Stimulated activated CD4-positive, alpha-beta T cell treated with anti-CD3 and anti-CD28 coated beads, Interleukin-1b, Interleukin-23, amount 100 ng/mL, for 48 hours (primary cell): ENCODE measurements at places on chromosomes 2 and 18.

GRCh38 chr2:165528691-165529090 is 59.2 kb downstream of the CSRNP3 start:
- DNase-seq = no peak

GRCh38 chr18:34049511-34049910 is 175.2 kb downstream of the NOL4 start:
- DNase-seq = no peak

GRCh38 chr2:205706769-205707381 is 24.6 kb downstream of the NRP2 start:
- peak; percentile 62 for DNase-seq

DNA sequence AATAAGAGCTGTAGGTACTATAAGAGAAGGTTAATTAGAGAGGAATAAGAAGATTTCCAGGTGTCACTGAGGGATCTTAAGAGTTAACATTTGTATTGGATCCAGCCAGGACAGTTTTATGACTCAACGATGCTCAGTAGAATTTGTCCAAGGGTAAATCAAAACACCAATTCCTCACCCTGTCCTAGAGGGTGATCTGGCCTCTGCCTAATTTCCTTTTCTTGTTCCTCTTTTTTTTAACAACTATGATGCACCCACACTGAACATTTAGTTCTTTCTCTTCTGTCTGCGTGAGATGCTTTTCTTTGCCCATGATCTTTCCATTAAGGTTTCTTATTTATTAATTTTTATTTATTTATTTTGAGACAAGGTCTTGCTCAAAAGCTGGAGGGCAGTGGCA is 92.0 kb downstream of the PMS1 start:
- no peak for DNase-seq

- no peak for DNase-seq
Observed at GRCh38 chr18:76385681-76385975, 109.4 kb downstream of the ZNF516 start.

GRCh38 chr18:63051928-63052327 is 267.6 kb downstream of the BCL2 start:
- no peak for DNase-seq

- no peak for DNase-seq
Observed at GRCh38 chr2:191653667-191654391, 24.1 kb upstream of the NABP1 start.

DNA sequence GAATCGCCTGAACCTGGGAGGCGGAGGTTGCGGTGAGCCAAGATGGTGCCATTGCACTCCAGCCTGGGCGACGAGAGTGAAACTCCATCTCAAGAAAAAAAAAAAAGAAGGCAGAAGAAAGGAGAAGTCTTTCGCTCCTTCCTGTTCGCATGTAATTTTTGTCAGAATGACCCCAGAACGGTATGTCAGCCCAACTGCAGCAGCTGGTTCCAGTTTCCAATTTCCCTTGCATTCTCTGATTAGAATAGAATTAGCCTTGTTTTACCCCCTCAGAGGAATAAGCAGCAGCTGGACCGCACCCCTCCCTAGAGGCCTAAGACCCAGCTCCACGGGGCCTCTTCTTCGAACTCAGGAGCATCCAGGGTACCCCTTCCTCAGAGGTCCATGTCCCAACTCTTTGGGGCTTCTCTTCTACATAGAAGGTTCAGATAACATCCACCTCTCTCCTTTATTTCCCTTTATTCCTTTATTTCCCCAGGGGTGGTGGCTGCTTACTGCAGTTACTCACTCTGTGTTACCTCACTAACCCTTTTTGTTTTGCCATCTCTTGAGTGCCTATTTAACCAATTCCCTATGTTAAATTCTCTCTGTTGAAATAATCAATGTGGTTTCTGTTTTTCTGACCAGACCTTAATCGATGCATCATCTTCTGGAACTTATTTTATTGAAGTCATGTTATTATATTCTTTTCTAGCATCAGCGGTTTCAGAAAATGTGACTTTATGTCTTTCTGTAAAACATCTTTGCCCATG is 7.2 kb upstream of the PUM2 start:
- DNase-seq = no peak

DNA sequence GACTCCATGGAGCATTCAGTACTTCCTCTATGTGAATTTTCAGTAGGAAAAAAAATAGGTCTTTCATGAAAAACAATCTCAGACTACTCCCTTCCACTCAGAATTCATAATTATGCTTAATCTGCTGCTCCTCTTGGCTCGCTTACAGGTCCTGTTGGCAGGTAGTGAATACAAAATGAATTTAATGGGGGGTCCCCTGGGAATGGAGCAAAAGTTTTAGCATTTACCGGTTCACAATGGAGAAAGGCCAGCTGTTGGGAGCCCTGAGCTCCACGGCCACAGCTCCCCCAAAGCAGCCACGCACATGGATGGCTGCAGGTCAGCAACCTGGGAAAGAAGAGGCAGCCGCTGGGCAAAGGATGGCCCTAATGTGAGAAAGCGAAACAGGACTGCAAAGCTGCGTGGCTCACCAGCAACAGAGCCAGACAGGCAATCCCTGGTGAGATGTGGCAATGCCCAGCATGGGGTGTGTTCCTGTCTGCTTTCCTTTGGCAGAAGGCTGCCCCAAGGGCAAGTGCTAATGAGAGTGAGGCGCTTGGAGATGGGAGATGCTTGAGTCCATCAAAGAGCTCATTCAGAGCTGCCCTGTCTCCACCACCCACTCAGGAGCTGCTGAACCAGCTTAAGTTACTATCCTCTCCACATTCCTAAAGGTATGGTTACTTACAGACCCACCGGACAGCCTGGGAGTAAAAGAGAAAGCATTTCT is 447.4 kb downstream of the EPHA4 start:
- no peak for DNase-seq

DNA sequence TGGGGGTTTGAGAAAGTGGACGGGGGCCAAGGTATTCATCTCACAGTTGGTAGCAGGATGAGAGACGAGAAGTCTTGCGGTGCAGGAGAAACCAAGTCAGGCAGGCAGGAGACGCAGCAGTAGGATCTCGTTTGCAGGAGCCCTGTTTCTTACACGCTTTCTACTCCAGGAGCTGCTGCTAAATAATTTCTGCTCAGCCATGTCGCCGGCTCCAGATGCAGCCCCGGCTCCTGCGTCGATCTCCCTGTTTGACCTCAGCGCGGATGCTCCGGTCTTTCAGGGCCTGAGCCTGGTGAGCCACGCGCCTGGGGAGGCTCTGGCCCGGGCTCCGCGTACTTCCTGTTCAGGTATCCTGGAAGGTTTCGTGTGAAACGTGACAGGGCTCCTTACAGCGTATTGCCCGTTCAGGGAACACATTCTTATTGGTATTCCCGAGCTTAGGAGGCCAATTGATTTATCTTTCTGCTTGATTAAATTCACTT is 494 bp downstream of the ANKZF1 start:
- DNase-seq = peak; percentile 67

GRCh38 chr18:74367905-74368304 is 52.3 kb downstream of the C18orf63 start:
- DNase-seq = no peak

DNA sequence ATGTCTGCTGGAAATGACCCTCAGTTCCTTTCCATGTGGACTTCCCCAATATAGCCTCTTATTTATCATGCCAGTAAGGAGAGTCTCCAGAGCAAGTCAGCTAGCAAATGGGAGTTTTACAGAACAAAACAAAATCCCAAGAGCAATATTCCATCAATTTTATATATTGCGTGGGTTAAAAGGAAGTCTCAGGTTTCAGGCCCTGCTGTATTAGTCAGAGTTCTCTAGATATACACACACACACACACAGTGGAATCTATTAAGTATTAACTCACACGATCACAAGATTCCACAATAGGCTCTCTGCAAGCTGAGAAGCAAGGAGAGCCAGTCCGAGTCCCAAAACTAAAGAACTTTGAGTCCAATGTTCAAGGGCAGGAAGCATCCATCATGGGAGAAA is 102.8 kb upstream of the MAP2 start:
- no peak for DNase-seq

- no peak for DNase-seq
Observed at GRCh38 chr2:209592106-209592505, 168.3 kb downstream of the MAP2 start.

DNA sequence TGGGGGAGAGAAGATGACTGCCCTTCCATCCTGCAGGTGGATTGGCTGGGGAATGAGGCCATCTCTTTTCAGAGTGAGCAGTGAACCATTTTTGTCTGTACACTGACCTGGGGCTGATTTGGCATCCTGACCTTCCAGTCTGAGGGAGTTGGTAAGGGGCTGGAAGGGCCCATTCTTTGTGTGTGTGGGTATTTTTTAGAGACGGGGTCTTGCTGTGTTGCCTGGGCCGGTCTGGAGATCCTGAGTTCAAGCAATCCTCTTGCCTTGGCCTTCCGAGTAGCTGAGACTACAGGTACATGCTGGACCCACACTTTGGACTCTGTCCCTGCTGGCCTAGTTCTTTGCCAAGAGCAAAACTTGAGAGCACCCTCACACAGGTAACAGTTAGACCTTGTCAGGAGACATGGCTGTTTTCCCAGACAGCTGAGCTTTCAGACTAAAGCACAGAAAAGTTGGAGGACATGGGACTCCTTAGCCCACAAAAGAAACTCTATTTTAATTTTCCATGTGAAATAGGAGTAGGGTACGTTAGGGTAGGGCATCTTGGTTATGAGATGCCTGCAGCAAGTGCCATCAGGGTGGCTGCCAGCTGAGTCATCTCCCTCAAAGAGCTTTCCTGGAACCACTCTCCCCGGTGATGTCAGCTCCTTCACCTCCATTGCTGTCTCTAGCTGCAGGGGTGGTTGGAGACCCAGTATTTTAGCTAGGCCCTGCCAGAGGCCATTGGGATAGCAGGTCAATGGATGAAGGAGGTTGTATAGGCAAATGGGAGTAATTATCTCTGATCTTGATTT is 60.7 kb downstream of the DGKD start:
- DNase-seq = peak; percentile 72

- DNase-seq = no peak
Observed at GRCh38 chr2:156883804-156884203, 373.7 kb upstream of the GALNT5 start.

- peak; percentile 14 for DNase-seq
Observed at GRCh38 chr2:70516596-70516995, 37.0 kb downstream of the TGFA start.

DNA sequence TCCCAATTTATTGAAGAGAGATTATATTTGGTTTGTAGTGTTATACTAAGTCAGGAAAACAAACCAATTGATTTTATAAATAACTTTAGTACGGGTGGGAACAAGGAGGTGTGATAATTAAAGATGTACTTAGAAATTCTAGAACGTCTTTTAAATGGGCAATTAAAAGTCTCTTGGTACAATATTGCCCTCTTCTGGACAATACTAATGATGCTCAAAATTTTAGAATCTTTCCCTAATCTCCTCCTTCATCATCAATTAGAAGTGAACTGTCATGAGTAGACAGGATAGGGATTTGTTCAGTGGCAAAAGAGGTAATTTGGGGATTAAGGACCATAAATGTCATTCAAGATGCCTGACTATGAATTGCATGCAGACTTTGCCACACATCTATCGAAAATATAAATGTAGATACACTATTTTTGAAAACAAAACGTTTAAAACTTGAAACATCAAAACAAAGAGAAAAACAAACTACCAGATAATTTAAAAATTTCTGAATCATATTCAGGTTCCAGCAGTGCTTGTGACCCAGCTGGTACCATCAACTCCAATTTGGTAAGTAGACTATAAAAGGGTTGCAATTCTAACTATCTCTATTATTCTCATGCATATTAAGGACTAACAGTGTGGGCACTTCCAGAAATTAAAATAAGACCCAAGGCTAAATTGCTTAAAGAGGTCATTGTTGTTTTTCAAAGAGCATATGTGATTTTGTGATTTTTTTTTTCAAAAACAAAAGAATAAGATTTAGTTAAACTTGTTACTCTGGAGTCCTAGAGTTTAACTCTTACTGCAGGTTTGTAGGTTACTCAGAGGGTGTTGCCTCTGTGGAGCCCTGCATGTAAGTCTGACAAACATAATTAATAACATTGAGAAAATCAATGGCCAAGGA is 123.5 kb downstream of the LAMA3 start:
- DNase-seq = no peak

- no peak for DNase-seq
Observed at GRCh38 chr2:130387804-130388203, 31.9 kb downstream of the PTPN18 start.

DNA sequence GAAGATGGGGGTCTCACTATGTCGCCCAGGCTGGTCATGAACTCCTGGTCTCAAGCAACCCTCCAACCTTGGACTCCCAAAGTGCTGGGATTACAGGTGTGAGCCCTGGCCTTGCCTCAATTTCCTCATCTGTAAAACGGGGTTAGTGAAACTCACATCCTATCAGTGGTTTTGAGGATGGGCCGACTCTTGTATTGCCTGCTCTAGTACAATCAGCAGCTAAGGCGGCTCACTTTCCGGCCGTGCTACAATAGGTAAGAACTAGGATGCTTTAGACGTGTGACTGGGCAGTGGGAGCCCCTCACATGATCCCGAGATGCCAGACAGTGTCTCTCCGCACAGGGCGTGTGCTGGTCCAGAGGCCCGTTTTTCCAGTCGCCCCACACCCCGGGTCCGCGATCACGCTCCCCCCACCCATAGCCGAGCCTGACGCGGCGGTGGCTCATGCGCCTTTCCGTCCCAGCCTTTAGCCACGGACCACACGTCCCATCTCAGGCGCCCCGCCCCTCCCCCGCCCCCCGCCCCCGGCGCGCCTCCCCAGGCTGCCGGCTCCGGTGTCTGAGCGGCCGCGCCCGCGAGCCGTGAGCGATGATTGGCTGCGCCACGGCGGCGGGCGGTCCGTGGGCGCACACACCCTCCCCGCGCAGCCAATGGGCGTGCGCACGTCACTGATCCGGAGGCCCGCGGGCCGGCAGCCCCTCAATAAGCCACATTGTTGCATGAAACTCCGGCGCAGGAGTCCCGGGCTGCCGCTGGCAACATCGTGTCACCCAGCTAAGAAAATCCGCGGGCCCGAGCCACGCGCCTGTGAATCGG is at the start of gene HK2:
HK2 (plus strand) TSS at position 710 of the 816 bp plus-strand sequence. CDS start 454 bp downstream, outside the sequence.
- DNase-seq = peak; percentile 86

GRCh38 chr2:42987112-42987922 is 194.9 kb upstream of the HAAO start:
- no peak for DNase-seq

GRCh38 chr18:25067275-25068025 is 284.5 kb downstream of the ZNF521 start:
- DNase-seq = no peak

DNA sequence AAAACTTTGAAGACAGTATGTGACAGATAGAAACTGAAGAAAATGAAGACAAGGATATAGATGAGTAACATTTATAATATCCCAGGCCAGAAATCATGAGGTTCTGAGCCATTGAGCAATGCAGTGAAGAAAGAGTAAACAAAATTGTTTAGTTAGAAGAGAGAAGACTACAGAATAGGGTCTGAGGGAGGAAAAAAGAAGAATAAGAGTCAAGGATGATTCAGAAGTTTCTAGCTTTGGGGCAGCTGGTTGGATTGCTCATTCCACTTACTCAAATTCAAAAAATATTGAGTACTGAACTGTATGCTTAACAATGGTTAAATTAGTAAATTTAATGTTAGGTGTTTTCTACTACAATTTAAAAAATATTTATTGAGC is 155.0 kb upstream of the OTX1 start:
- DNase-seq = no peak

DNA sequence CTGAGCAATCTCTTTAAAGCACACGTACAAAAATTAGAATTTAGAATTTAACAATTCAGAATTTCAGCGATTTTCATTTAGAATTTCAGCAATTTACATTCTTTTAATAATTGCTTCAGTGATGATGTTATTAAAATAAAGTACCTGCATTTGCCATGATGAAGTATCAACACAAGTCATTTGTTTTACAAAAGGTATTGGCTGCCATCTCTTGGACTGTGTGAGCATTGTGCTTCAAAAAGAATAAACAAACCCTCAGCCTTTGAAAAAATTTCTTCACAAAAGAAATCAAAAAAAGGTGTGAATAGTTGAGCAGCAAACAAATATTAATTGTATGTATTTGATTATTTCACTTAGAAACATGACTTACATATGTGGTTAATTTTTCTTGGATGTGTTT is 27.1 kb upstream of the ZC3H15 start:
- no peak for DNase-seq
